IMR-90 (cell line): ENCODE measurements at places on chromosomes 4 and X. TPM values are rescaled to one million over a fixed set of nuclear protein-coding genes. Genes with fewer than 3 reads are reported as not detected.

Gene MAGEA4
- not detected in 2 replicates for total RNA-seq

Gene MAGED4B
- 31.7 and 35.5 TPM in 2 replicates for total RNA-seq

Gene PAGE4
- total RNA-seq: not detected in 2 replicates

Gene TRIML1
- not detected in 2 replicates for total RNA-seq

Gene PPID
- 11.8 and 22.8 TPM in 2 replicates for total RNA-seq

Gene GPR173
- 0.90 and 1.1 TPM in 2 replicates for total RNA-seq

Gene RAB28
- 7.5 and 11.4 TPM in 2 replicates for total RNA-seq

Gene PNMA6A
- total RNA-seq: 0.18 and 0.28 TPM in 2 replicates

Gene GAGE12F
- total RNA-seq: not detected in 2 replicates

- DNase-seq: no peak
Measured at GRCh38 chr4:11166034-11166433, 262.7 kb downstream of the HS3ST1 start.

GRCh38 chrX:122591546-122591945 lies 592.5 kb upstream of the GRIA3 start:
- DNase-seq: no peak

- DNase-seq: no peak
Measured at GRCh38 chr4:15656038-15656470, 897 bp upstream of the FBXL5 start.

DNA sequence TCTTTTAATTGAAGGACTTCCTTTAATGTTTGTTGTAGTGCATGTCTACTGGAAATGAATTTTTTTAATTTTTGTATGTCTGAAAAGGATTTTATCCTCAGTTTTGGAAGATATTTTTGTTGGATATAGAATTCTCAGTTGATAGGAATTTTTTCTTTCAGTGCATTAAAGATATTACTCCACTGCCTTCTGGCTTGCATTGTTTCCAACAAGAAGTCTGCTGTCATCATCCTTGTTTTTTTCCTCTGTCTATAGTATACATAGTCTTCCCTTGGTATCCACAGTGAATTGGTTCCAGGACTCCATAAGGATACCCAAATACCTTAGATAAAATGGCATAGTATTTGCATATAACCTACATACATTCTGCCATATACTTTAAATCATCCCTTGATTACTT lies 33.5 kb downstream of the SCD5 start:
- DNase-seq: no peak

- no peak for DNase-seq
Measured at GRCh38 chrX:72340041-72340440, 34.3 kb upstream of the CITED1 start.

DNA sequence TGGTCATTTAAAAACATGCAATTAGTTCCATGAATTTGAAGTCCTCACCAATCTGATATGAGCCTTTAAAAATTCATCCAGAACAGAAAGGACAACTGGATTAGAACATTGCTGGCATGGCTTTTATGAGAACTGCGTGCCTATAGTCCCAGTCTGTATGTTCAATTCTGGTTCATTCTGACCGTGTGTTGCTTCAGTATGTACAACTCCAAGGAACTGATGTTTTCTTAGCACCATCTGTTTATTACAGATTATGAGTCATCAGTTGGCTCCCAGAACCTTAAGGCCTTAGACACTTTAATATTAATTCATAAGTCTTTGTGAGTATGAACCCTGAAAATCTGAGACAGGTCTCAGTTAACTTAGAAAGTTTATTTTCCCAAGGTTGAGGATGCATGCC lies 115.0 kb downstream of the CEP44 start:
- DNase-seq: peak; percentile 68

DNA sequence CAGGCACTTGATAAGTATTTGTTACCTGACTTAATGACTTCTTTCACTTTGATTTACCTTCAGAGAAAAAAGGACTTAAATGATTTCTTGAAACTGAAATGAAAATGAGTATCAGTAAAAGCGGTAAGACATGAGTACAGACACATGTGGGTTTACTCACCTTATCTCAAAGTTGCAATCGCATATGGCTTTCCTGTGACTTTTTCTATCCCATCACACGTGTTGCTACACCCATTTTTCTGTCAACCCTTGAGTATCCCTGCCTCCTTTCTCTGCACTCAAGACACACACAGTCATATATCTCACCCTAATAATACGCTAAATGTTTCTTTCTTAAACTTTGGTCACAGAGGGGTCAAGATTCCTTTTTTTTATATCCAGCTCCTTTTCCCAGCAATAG lies 11.0 kb upstream of the ARHGEF38 start:
- no peak for DNase-seq

DNA sequence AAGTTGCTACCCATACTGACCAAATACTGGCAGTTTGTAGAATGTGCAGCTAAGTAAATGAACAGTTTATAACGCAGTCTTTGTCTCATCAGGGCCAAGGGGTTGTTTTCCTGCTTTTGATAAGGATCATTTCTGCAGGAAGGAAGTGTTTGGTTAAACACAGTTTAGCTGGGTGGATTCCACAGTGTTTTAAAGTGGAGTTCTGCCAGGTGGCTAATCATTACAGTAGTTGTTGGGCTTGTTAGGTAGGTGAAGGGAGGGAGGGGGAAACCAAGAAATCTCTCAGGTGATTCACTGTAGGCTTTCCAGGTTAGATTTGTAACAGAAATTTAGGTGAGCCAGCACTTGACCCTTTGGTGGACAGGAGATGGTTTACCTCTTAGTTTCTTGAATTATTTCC lies 58.1 kb downstream of the FNIP2 start:
- DNase-seq: no peak

- peak; percentile 92 for DNase-seq
Measured at GRCh38 chr4:149164282-149164681, 651.4 kb downstream of the IQCM start.

- DNase-seq: peak; percentile 75
Measured at GRCh38 chr4:53100501-53101190, 238.5 kb downstream of the RASL11B start.

- no peak for DNase-seq
Measured at GRCh38 chr4:185426960-185427688, 1.4 kb upstream of the UFSP2 start.

GRCh38 chrX:51837451-51837850 lies 56.0 kb upstream of the MAGED1 start:
- DNase-seq: no peak

DNA sequence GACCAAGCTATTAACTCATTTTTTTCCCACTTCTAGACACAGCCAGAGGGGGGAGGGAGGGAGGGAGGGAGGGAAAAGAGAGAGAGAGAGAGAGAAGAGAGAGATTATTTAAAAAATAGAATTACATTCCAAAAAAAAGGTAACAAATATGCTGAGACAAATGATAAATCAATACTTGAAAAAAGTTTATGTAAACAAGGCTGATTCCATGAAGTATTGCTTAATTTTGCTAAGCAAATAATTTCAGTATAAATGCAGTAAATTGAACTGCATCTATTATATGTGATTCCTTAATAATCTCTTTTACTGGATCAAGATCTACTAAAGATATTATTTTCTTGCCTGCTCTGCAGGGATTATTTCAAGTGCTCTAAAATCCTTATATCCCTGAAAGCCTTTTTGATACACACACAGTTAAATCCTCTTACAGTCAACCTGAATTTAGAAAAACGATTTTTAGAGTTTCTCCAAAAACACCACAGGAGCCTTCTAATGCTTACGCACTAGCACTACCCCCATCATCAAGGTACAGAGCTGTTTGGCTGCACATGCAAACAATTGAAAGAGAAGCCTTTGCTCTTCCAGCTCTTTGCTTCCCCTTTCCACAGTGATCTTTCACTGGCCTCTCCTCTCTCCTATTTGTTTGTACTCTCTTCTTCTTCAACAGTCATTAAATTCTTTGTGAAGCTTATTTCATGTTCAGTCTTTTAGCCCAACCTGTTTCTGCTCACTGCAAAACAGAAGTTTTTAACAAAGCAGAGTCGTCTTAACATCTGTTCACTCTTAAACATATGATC lies 426.3 kb upstream of the FAM241A start:
- DNase-seq: no peak

- no peak for DNase-seq
Measured at GRCh38 chr4:152193059-152193458, 342.8 kb downstream of the FBXW7 start.

DNA sequence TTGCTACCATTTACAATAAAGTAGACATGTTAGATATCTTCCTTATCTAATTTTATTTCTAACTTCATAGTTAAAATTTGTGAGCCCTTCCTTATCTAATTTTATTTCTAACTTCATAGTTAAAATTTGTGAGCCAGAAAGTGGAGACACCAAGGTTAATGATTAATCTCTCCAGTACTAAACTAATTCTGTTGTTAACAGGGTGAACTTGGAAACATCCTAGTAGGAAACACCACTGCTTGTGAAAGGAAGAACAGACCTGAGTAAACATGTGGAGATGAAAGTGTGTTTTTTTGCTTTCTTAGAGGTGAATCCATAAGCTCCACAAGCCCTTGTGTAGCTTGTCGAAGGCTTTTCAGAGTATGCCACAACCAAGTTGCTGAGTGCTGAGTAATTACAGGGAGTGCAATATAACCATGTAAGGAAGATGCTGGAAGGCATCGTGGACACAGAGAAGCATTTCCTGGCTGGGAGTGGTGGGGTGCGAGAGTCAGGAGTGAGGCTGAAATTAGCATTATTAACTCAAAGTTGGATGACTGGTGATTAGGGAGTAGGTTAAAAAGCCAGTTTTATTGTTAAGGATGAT lies 118.6 kb upstream of the NEIL3 start:
- peak; percentile 47 for DNase-seq

DNA sequence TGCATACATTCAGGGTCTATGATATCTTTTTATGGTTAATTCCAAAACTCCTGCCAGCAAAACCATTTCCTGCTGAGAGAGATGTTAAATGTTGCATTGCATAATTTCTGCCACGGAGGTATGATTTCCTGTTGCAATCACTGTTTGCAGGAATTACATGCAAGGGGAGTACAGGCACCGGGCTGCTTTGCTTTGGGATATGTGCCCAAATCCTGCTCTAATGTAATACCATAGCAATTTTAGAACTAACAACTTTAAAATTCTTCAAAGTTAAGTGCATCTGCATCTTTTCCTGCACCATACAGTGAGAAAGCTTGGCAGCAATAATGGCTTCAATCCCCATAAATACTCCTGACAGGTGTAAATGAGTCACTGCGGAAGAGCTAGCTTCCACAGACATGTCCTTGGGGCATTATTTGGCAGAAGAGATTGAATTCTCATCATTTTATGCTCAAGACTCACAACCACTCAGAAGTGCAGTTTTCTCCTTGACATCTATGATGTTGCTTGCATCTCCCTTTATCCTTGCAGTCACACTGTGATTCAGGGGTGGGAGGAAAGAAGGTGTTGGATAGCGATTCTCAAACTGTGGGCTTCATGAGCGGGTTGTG lies 29.6 kb downstream of the TRIM2 start:
- peak; percentile 93 for DNase-seq

DNA sequence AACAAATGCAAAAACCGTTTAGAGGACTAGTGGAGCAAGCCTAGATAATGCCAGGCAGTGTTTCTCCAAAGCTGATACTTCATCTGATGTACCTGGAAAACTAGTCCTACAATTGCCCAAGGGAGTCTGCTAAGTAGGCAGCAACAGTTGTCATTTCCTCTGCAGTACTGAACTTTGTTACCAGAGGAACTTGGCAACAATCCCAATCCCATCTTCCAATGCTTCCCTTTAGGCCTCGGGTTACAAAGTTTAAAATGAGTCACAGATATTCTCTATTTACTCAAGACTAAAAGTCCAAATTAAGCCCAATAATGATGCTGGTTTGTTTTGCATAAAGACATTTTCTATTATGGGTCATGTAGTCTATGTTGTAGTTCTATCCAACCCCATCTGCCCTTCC lies 120.0 kb upstream of the GLRA2 start:
- no peak for DNase-seq

- no peak for DNase-seq
Measured at GRCh38 chrX:43679778-43680177, 23.7 kb downstream of the MAOA start.

DNA sequence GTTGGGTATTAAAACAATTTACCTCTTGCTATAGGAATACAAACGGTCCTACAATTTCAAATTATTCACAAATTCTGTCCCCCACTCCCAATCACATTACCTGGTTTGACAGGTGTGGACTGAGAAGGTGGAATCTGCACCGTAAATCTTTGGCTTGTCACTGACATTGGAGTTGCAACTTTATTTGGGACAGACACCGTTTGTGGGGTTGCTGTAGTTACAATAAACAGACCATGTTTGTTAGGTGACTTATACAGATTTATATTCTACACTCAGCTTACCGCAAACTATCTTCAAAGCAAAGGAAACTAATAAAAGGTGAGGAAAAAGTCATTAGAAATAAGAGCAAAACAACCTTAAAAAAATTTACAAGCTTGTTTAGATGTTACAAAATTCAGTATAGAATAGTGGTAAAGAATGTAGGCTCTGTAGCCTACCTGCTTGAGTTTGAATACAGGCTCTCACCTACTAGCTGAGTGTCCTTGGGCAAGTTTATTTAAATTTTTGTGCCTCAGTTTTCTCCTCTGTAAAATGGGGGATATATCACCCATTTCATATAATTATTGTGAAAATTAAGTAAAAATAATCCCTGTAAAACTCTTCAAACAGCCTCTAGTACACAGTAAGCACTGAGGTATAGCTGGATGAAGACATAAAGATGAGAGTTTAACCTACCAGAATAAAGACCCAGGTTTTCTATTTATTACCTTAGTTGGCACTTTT lies 6.1 kb downstream of the TAF9B start:
- no peak for DNase-seq

DNA sequence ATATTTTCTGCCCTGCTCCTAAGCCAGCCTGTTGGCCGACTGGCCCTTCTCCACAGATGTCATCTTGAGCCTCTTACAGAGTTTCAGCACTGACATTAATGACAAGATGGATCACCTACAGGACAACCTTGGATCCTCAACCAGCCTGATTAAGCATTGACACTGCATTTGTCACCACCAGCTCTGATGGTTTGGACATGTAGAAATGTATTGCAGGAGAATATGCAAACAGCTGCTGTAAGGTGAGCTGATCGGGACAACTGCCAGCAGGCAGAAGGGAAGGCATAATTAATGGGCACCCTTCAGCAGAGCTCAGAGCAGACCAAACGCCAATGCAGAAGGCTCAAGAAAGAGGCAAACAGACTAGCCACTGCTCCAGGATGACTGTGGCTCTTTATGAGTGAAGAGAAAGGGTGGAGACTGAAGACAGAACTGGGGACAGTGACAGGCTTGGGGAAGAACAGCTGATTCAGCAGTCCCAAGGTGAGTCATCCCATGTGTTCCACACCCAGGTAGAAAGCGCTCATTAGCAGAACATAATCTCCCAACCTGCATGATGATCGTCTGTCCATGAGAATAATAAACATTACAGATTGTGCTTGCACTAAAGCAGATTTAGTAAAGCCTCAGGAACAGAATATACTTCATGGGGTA lies 6.7 kb downstream of the CORIN start:
- no peak for DNase-seq

- no peak for DNase-seq
Measured at GRCh38 chr4:12636191-12636590, 847.9 kb downstream of the RAB28 start.
